Activated naive CD8-positive, alpha-beta T cell treated with anti-CD3 and anti-CD28 coated beads for 36 hours (primary cell): ENCODE measurements at places on chromosomes 7 and 10.

- no peak for DNase-seq
These were observed 233.4 kb downstream of the ARHGAP12 start for GRCh38 chr10:31694929-31695837.

DNA sequence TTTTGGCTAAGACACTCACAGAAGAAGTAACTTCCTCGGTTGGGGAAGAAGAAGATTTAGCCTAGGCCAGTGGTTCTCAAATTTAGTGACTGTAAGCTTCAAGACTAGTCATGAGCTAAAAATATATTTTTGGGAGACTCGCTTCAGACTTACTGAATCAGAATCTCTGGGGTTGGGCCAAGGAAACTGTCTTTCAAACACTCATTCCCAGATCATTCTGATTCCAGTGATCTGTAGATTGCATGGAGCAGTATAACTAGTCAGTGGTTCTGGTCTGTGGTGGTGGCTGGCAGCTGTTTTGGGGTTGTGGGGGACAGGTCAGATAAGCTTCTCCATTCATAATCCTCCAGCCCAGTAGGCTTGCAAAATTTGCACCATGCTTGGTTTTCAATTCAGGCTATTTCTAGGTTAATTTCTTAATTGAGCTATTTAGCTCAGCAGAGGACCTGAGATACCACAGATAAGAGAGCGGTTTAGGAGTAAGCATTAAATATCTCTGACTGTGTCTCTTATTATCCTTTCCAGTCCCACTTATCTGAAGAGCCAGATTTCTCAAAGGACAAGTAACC is 3.8 kb upstream of the KAT6B start:
- no peak for DNase-seq

- no peak for DNase-seq
These were observed 87.2 kb downstream of the KCNMA1 start for GRCh38 chr10:77550378-77550777.

GRCh38 chr7:115477193-115477651 is 553.3 kb downstream of the TFEC start:
- DNase-seq = no peak

DNA sequence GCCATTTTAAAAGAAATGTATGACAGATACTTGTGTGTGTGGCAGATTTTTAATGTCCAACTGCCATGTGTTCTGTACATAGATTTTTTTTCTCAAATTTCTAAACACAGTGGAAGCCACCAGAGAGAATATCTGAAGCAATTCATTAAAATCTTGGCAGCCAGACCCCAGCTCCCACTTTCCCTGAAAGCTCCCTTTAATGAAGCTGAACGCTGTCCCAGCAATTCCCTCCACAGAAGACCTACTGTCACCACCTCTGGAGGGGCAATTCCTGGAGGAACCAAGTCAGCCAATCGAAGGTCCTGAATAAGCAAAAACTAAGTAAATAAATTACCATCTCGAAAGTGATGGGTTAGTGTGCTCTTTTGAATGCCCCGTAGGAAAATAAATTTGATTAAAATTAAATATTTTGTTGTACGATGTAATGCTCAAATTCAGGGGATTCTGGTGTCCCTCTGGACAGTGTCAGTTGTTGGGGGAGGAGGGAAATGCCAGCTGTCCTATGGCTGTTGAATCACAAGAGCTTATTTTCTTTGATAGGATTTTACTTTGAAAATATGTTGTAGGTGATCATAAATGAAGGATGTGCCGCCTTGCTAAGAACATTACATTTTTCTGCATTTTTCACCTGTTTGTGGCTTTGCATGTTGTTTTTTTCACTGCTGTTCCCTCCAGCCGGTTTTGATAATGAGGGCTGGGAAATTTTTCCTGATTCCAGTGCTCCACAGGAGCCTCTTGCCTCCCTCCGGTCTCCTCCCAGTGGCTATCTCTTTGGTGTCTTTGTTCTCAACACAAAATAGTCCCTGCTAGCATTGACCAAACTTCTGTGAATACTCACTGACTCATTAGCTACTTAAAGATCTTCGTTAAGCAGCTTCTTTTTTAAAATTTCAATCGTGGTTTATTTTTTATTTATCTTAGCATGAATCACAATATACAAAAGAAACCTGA is 9.2 kb upstream of the GSAP start:
- no peak for DNase-seq

- no peak for DNase-seq
These were observed 410.8 kb upstream of the PRKCQ start for GRCh38 chr10:6990891-6991290.

- peak; percentile 64 for DNase-seq
These were observed 15.4 kb downstream of the ACSL5 start for GRCh38 chr10:112389271-112389822.

DNA sequence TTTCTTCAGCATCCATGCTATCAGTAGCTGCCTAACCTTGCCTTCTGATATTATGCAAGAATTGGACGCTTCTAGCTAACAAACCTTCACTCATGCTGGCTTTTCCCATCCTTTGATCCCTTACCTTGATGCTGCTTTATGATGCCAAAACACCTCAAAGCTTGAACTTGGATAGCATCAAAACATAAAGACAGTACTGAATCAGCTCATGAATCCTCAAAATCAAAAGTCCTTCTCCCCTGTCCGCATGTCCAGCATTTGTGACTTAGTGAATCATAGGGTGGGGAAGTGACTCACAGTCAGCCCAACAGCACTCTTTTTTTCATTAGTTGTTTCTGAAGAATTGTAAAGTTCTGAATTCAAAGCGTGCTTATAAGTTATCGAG is 89.5 kb upstream of the PIK3CG start:
- DNase-seq = no peak

- no peak for DNase-seq
These were observed 286.4 kb downstream of the C7orf25 start for GRCh38 chr7:42625421-42625820.

GRCh38 chr10:21171936-21172541 is 274.9 kb upstream of the NEBL start:
- DNase-seq = no peak

DNA sequence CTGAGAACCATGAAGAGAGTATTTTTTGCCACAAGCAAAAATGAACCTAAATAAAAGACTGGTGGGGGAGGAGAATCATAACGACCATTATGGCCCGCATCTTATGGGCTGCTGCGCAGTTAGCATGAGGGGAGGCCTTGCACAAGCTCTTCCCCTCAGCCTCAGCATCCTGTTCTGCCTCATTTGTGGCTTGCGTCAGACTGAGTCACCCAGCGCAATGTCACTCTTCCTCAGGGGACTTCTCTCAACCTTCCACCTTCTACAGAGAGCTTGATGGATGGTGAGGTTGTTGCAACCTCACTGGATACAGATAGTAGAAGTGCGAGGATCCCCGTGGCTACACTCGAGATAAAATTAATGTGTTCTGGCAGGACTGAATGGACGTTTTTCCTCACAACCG is 16.8 kb upstream of the GPR15LG start:
- DNase-seq = peak; percentile 62

GRCh38 chr10:70761031-70761601 is 24.1 kb downstream of the TBATA start:
- no peak for DNase-seq

- DNase-seq = no peak
These were observed 130.5 kb upstream of the PFKP start for GRCh38 chr10:2936816-2937215.

DNA sequence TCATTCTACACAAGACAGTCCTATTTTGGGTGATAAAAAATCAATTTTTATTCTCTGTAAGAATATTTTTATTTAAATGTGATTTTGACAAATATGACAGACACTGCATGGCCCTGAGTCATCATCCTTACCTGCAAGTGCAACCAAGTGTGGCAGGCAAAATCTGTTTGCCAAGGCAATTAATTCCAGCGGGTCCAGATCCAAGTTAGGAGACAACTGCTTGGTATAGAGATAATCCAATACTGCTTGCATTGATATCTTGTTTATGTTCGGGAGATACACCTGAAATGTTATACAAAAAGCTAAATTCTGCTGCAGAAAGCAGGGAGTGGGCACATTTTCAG is 66.2 kb downstream of the RHOBTB1 start:
- no peak for DNase-seq

DNA sequence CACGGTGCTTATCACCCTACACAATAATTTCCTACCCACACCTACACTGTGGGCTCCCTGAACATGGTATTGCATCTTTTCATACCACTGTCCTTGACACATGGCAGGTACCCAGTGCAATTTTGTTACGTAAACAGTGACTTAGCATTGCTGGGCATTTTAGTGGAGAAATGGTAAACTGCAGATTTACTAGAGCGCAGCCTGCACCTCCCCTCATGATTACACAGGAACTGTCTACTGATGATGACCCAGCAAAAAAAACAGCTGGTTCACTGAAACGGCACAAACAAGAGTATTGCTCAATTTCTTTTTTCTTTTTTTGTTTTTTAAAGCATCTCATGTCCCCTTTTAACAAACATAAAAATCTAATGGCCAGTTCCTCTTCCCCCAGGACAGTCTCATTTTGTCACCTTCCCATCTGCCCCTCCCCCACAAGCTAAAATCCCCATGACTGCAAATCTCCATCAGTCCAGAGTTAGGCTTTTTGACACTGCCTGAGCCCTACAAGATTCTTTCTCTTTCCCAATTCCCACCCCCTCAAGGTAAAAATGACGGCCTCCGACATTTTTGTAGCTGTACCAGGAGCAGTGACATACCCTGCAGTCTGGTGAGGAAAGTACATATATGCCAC is 2.8 kb downstream of the ZNF746 start:
- no peak for DNase-seq

DNA sequence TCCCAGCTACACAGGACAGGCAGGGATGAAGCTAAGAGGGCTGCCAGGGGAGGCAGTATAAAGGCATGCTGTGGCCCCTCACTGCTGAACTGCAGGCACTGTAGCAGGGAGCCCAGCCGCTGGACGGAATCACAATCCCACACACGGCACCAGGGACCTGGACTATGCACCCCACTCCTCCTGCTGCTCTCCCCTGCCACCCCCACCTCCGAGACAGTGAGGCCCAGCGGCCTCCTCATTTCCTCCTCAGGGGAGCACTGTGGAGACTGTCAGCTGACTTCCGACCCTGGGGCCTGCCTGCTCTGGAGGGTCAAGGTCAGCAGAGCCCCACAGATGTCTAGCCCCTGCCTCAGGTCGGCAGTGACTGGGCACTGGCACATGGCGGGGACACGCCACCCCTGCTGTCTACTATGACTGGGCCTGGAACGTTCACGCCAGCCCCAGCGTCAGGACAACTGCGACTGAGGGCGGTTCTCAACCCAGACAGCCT is 92.7 kb downstream of the FAM53B start:
- DNase-seq = no peak

DNA sequence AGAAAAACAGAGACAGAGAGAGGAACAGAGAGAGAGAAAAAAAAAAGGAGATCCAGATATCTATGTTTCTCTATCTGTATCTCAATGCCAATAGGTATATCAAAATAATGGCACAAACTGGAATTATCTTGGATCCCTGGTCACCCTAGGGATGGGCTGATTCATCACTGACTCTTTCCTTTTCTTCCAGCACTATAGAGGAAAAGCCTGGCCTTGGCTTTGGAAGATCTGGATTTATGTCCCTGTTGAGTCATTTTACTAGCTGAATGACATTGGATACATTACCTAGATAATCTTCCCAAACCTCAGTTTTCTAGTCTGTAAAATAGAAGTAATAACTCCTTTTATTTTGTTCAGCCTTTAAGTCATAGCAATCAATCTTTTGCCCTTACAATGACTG is 152.8 kb upstream of the GDF10 start:
- no peak for DNase-seq

- no peak for DNase-seq
These were observed 60.9 kb downstream of the SLC16A9 start for GRCh38 chr10:59648711-59649201.

DNA sequence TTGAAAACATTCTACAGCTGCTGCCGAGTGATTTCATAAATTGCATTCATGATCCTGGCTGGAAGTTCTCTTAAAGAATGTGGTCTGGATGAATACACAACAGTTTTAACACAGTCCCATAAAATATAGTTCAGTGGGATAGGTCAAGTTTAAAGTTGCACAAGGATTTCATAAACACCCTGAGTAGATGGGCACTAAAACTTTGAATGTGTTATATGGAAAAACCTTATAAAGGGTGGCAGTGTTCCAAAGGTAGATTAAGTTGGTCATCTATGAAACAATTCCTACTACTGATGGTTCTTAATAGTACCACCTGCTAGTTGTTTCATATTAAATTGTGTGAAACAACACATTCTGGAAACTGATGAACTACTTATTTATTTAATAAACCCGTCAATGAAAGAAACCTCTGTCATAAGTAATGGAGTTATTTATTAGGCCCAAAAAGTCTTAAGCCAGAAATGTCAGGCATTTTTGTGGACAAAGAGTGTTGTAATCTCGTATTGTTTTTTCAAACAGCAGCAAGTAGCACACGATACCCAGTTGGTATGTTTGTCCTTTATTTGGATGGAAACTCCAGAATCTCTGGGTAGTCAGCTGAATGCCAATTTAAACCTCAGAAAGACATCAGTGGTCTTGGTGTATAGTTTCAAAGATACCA is 14.3 kb upstream of the RPA3 start:
- no peak for DNase-seq

DNA sequence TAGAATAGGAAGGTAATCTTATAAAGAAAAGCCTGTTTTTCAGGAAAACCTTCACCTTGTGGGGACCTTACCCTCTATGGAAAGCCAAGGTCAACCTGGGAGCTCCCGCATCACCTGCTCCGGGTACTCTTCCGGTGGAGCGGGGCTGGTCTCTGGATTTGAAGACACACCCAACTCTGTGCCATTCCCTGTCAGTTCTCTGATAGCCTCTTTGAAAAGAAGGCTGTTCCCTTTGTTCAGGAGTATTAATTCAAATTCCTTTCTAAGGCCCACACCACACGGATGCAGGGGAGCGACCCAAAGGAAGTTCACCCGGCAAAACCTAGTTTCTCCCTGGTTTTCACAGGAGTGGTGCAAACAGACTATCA is 10.7 kb downstream of the CTBP2 start:
- no peak for DNase-seq

- no peak for DNase-seq
These were observed 112.5 kb downstream of the SVIL start for GRCh38 chr10:29522061-29522855.

DNA sequence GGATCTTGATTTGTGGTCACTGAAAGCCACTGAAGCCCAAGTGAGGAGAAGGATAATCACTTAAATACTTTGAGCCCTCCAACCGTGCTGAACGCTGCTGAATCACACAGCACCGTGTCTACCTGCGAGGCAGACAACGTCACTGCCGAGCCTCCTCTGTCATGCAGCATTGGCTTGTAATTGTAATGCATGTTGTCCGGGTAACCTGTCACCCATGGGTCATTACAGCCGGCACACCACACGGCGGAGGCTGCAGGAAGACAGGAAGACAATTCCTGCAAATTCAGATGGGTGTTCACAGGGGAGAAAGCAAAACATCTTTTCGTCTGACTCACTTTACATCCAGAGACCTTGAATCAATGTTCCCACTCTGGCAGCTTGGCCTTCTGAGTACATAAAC is 546.1 kb upstream of the FOXK1 start:
- no peak for DNase-seq

GRCh38 chr7:120615703-120616102 is 242.2 kb downstream of the TSPAN12 start:
- DNase-seq = no peak

GRCh38 chr10:109898666-109899355 is 24.5 kb downstream of the XPNPEP1 start:
- DNase-seq = no peak
